ENCODE measurements at places on chromosomes 6 and 20. TPM values are rescaled to one million over a fixed set of nuclear protein-coding genes. Genes with fewer than 3 reads are reported as not detected.

ZNF343 gene
- total RNA-seq, result 12.7 TPM

TBC1D32 gene
- 3.1 TPM for total RNA-seq

TSBP1 gene
- not detected for total RNA-seq

HLA-F gene
- total RNA-seq, result 73.2 TPM

GNAS-AS1 gene
- total RNA-seq, result not detected

FBXO9 gene
- total RNA-seq, result 35.3 TPM

LY6G6F gene
- not detected for total RNA-seq

All from bladder microvascular endothelial cell (primary cell).